ENCODE measurements at places on chromosomes 2 and 18.

DNA sequence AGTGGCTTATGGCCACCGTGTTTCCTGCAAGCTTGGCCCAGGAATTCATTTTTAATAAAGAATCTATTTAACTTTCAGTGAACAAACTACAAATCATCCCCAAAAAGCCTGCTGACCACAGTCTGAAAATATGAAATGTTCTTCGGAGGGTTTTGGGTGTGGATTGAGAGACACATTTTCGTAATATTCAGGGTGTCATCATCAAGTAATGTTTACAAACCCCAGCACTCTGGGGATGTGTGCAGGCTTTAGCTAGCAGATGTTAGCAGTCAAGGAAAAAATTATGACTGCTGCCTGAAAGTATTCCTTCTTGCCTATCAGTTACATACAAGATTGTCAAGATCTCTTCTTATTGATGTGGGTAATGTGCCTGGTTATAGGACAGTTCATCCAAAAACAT is 143.9 kb upstream of the FN1 start:
- DNase-seq: no peak

GRCh38 chr2:232887171-232887850 is 17.2 kb downstream of the SNORC start:
- DNase-seq: no peak

GRCh38 chr2:72985891-72986683 is 68.8 kb downstream of the EMX1 start:
- no peak for DNase-seq

- no peak for DNase-seq
Measured at GRCh38 chr18:75350857-75351256, 76.6 kb downstream of the SMIM21 start.

DNA sequence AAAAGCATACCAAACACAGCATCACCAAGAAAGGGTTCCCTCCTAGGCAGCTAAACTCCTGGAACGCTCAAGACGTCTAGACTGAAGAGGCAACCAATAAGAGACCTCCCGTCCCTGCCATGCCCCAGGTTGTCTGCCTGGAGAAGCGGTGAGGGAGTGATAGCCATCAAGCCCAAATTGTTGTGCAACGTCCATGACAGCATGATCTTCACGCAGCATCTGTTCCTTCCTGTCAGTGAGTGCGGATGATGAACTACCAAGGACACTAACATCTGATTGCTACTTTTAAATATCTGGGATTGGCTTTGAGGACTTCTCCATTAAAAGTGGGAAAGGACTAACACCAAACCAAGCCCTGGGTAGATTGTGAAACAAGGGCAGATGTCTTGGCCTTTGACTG is 149.7 kb downstream of the TXNL1 start:
- no peak for DNase-seq

DNA sequence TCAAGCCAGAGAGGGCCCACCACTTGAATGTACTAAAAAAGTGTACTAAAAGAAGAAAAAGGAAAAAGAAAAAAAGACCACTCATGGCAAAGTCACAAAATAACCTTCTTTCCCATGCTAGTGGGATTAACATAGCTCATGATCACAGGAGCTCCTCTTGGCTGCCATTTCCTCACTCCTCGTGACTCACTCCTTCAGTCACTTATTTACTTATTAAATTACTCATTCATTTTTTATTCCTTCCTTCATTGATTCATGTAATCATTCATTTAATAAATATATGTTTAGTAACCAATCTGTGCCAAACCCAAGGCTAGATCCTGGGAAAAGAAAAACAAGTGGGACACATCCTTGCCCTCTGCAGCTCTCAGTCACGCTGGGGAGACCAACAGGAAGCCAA is 300.5 kb downstream of the INSIG2 start:
- no peak for DNase-seq

- DNase-seq: no peak
Measured at GRCh38 chr2:237558961-237559641, 7.3 kb upstream of the PRLH start.

DNA sequence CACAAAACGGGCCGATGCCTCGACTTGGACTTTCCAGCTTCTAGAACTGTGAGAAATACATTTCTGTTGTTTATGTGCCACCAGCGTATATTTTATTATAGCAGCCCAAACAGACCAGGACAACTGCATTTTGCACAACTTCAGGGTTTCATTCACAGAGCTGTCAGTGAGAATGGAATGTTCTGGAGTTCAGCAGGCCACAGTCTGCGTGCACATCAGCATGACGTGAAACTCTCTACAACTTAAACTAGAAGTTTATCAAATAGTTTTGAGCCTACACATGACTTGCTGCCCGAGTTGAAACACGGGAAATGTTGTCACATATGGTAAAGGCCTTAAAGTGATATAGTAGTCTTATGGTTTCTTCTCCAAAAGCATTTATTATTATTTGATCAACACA is 3.9 kb upstream of the TRIB2 start:
- no peak for DNase-seq

GRCh38 chr18:57748770-57749603 is 54.1 kb downstream of the ATP8B1 start:
- DNase-seq: no peak

DNA sequence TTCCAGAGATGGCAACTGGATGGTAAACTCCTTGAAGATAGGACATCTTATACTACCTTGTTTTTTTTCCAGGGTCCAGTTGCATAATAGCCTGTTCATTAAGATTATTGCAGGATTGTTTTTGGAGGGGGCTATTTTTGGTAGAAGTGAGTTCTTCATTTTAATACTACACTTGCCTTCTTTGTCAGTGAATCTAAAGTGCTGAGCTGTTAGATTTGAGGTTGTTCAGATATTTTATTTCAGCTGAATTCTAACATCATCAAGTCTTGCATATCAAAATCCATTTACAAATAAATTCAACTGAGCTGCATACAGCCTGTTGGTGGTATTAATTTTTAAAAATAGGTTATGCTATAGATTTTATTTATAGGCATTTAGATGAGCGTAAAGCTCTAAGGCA is 72.1 kb downstream of the PLCL1 start:
- no peak for DNase-seq

GRCh38 chr2:56522605-56523089 is 338.9 kb downstream of the CCDC85A start:
- no peak for DNase-seq

DNA sequence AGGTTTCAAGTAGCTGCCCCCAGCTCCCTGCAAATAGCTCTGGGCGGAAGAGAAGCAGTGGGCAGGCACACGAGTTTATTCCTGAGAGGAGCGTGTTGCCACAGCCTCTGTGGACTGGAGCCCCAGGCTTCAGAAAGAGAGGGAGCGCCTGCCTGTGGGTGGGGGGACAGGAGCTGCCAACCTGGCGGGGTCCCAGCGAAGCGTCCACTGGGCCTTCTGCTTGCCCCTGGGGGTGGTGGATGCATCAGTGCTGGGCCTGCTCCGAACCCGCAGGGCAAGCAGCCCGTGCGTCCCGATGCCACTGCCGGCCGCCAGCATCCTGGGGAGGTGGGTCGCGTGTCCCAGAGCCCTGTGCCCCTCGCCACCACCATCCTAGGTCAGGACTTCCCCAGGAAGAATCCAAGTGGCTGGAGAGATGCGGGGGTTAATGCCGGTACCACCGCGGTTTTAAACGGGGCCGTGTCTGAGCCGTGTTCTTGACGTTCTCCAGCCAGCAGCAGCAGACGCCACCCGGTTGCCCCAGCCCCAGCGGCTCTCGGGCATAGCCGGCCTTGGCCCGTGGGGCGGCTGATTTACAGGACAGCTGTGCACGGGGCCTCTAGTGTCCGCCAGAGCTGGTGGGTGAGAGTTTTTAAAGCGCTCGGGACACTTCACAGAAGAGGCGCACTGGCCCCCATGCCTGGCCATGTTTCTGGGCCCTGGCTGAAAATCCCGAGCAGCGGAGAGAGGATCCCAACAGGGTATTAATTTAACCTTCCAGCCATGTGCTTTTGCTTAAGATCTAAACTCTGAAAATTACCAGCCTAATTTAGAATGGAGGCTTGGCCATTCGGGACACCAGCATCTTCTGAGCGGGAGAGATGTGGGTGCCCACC is 84.7 kb downstream of the NFATC1 start:
- DNase-seq: no peak

GRCh38 chr18:61600422-61600821 is 267.2 kb downstream of the CDH20 start:
- no peak for DNase-seq

DNA sequence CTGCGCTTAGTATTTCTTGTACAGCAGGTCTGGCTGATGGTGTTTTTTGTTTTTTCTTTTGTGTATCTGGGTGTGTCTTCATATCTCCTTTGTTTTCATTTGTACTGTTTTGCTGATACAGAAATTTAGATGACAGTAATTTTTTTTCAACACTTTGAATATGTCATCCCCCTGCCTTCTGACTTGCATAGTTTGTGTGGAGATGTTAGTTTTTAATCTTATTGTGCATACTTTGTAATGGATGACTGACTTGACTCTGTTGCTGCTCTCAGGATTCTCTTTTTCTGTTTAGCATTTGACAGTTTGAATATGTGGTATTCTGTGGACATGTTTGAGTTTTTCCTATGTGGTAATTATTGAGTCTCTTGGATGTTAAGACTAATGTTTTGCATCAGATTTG is 161.3 kb downstream of the ZNF407 start:
- DNase-seq: no peak

Data from activated CD4-positive, alpha-beta T cell treated with anti-CD3 and anti-CD28 coated beads, Interleukin-2, Interleukin-4, amounts not matched to agents 100 ng/mL and 50 ng/mL, durations not matched to agents 16 hours and 8 hours (primary cell).